ENCODE measurements at places on chromosomes 2 and 18.

DNA sequence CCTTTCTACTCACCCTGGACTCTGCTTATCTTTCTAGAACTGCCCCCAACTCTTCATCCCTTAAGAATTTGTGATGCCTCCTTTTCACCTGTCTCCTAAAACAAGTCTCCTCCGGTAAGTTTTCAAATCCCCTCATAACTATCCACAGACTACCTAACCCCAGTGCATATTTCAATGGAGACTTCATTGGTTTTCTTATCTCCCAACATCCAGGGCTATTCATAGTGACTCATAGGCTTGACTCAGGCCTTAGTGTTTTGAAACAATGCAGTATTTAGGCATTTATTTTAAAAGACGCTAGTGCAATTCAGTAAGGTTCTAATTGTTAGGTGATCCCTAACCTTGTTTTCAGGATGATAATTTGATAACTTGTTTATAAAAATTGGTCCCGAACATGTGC lies 399.2 kb downstream of the CPS1 start:
- DNase-seq, result no peak

- no peak for DNase-seq
Observed at GRCh38 chr2:127175041-127175721, 44.9 kb downstream of the CYP27C1 start.

GRCh38 chr2:129798301-129798581 lies 181.2 kb upstream of the RAB6C start:
- no peak for DNase-seq

DNA sequence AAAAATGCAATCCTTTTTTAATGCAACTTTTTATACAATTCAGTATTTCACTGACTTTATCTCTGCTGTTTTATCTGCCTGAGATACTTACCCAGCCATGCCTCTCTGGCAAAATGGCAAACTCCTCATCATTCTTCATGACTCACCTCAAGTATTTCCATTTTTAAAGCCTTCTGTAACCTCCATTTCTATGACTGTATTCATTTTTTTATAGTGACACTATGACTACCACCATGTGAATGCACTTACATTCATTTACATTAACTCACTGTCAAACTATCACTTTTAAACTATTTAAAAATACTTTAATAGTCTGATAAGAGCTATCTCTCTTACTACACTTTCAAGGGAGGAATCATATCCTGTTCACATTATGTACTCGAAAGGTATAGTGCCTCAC lies 99.4 kb upstream of the SCN7A start:
- no peak for DNase-seq

DNA sequence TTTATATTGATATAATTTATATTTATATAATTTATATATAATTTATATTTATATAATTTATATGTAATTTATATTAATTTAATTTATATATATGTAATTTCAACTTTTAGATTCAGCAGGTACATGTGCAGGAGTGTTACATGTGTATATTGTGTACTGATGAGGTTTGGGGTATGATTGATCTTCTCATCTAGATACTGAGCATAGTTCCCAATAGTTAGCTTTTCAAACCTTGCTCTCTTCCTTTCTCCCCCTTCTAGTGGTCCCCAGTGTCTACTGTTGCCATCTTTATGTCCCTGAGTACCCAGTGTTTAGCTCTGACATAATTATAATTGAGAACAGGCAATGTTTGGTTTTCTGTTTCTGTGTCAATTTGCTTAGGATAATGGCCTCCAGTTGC lies 1335.3 kb upstream of the CDH2 start:
- no peak for DNase-seq

DNA sequence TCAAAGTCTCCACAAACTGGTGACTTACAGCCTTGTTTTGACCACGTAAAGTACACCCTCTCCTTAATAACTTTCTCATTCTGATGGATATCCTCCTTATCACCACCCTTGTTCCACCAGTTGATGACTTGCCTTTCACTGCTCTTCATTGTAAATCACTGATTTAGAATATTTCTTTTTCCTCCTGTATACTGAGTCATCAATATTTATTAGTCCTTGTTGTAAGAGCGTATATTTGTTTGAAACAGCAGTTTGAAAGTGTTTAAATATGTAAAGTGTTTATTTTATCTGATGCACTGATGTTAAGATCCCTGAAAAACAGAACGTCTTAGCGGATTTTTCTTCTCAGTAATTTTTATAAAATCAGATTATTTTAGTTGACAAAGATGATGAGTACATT lies 34.2 kb upstream of the DYSF start:
- no peak for DNase-seq

- no peak for DNase-seq
Observed at GRCh38 chr2:61485281-61485680, 14.4 kb upstream of the USP34 start.

- DNase-seq, result no peak
Observed at GRCh38 chr2:112305132-112305531, 29.7 kb downstream of the ZC3H6 start.

GRCh38 chr2:7437716-7438632 lies 520.8 kb downstream of the RNF144A start:
- DNase-seq, result no peak

DNA sequence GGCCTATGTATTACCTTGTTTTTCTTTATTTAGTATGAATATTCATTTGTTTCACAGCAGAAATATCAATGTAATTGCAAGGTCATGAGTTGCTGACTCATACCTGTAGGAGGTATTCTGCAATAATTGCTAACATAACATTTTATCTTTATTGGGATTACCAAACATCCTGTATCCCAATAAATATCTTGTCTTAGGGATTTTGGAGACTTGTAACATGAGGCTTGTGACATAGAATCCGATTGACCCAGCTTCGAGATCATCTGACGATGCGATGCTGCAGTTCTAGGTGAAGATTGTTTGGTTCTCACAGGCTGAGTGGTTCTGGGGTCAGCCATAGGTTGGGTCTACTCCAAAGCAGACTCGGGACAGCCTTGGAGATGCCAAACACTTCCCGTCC lies 133.4 kb upstream of the RND3 start:
- DNase-seq, result no peak

GRCh38 chr2:20304411-20304810 lies 46.2 kb downstream of the PUM2 start:
- no peak for DNase-seq

GRCh38 chr18:46372670-46373069 lies 268.5 kb downstream of the HAUS1 start:
- DNase-seq, result no peak

- no peak for DNase-seq
Observed at GRCh38 chr2:50714089-50714488, 317.8 kb downstream of the NRXN1 start.

DNA sequence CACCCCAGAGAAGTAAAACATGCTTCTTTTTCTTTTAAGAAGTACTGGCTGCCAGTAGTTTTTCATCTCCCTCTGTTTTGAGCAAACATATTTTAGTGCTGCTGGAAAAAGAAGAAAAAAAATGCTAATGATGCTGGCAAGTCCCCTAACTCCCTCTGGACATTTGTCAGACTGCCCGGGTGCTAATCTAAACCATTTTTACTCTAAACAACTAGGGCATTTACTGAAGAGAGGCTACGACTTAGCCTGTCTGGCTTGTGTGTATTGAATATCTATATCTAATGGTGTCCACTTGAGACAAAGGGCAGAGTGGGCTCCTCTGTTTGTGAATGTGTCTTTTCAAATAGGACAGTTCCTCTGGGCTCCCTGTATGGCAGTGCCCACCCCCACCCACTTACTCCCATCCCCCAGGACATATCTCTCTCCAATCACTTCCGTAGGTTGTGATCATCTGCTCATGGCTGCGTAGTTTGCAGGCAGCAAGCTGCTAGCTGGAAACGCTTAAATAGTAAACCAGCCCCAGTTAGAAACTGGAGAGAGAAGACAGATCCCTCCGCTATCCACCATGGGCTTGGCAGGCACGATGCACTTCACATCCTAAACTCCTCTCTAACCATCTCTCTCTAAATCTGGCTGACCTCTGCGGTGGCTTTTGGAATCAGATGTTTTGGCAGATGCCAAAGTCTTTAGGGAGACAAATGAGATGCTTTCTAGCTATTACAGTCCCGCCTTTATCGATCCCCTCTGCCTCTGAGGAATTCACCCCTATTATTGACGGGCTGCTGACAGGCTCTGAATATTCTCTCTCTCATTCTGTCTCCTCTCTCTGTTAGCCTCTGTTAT lies 58.3 kb downstream of the DOCK10 start:
- no peak for DNase-seq

DNA sequence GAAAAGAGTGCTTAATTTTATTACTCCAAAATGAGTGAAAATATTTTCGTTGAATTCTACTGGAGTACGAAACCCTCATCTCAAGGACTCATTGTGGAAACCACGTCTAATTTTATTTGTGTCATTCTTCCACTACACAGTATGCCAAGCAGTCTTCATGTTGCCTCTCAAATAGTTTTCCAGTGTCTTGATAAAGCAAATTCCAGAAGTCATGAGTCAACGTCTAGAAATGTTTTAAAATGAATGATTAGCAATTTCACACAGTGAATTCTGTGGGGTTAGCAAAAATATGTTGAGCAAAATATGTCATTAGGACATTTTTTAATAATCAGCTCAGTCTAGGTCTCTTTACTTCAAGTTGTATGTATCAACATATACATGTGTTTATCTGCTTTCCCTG lies 865.5 kb downstream of the DSC3 start:
- DNase-seq, result no peak

DNA sequence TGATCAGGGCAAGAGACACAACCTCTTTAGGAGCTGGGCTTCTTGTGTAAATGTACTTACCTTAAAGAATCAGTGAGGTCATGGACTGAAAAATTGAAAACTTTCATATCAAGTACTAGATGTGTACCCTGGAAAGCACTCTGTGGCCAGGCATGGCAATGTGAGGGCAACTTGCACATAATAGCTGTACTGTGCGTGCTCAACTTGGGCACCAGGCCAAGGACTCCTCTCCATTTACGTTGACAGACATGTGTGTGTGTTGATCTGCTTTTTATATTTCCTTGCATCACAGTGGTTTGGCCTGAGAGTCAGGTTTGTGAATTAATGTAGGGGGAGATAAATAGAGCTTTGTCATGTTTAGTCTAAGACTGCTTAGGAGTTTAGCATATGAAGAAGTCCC lies 669.5 kb upstream of the REG3G start:
- DNase-seq, result no peak

GRCh38 chr2:157427003-157427921 lies 16.6 kb downstream of the CYTIP start:
- DNase-seq, result no peak

DNA sequence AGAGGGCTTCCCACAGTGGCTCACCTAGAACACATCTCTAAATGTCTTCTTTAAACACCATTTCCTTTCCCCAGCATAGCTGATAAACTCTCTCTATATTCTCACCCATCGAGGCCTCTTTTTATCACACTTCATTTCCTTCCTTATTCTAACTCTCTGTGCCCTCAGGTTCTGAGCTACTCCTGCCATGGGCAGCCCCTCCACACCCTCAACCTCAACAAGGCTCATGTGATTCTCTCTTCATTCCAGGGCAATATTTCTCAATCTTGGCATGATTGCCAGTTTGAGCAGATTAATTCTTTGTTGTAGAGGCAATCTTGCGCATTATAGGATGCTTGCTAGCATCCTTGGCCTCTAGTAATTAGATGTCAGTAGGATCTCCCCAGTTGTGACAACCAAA lies 999.1 kb downstream of the TSN start:
- DNase-seq, result no peak

DNA sequence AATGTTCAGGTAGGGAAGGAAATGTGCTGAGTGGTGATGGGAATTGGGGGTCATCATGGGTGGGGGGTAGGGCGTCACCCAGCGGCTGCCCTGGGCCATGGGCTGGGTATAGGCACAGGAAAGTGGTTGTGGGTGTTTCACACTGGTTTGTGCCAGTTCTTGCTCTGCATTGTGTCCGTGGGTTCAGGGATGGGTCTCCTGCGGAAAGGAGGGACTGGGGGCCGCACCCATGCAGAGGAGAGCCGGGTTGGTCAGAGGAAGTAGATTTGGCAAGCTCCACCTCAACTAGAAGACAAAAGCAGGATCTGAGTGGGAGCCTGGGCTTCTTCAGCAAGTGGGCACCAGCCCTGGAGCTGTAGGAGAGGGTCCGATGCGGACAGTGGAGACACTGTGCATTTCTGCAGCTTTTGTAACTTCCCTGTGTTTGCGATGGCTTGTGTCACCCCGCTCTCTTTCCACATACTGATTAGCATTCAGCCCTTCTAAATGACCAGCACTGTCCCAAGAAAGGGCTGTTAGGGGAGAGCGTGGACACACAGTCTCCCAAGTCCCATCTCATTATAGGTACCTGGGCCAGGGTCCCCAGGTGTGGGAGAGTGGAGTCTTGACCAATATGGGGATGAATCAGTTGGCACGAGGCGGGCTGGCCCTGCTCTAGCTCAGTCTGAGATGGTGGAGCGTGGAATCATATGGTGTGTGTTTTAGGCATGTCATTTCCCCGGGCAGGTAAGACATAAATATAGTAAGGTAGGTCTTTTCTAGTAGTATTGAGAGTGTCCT lies 67.2 kb downstream of the LRRFIP1 start:
- DNase-seq, result peak; percentile 17

DNA sequence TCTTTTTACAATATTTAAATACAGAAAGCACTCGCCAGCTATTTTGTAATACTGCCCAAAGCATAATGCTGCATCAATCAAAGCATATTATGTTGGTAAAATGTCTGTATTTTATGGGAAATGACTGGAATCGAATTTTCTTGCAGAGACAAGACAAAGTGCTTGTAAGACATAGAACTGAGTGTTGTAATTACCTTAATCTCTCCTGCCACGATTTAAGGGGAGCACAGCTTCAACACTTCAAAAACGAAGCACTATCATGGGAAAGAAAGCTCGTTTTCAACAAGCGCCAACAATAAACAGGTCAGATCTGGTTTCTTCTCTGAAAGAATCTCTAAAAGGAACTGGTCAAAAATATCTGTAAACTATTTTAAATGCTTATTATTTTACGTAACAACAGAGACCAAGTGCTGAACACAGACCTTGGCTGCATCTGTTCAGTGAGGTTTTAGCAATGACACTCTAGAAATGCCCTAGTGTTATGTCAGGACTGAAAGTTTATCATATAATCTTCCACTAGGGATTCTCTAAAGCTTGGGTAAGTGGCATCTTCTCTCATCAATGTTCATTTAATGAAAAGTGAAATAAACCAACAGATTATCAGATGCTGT lies 19.0 kb downstream of the RND3 start:
- no peak for DNase-seq

DNA sequence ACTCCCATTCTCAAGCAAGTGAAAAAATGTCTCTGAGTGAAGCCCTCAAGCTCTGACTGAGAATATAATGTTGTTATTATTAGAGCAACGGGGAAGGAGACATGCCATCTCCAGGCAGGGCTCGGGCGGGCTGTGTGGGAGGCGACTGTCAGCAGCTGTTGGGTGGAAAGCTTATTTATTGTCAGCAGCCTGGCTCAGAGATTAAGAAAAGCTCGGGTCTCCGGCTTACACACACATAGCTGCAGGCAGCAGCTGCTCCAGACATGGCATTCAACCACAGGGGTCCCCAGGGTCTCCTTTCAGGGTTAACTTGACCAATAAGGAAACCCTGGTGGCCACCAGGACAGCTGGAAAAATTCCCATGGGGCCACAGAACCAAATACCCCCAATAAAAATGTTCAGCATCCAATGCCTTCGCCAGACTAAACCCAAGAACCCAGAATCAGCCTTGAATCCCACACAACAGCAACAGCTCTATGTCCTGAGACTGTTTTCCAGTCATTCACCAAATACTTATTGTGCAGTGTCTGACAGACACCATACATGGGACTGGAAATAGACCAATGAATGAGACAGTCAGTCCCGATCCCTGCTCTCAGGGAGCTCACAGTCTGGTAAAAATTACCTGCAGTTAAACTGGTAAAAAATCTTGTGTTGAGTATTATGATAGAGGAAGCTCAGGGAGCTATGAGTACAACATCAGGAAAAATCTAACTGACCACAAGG lies 70.5 kb upstream of the RTN4 start:
- no peak for DNase-seq

- no peak for DNase-seq
Observed at GRCh38 chr18:46920067-46920466, 2.7 kb downstream of the KATNAL2 start.

Measured in CD4-positive, alpha-beta T cell treated with Interleukin-6 at 100 ng/mL for 8 hours (primary cell).